NCI-H524 (cell line): ENCODE measurements at places on chromosomes 2 and 18.

GRCh38 chr18:75524181-75524580, 96.7 kb upstream of the SMIM21 start:
- no peak for DNase-seq

- DNase-seq, result no peak
Measured at GRCh38 chr18:35464831-35465279, 32.9 kb downstream of the INO80C start.

- DNase-seq, result no peak
Measured at GRCh38 chr18:40824291-40824690, 1130.7 kb upstream of the PIK3C3 start.

DNA sequence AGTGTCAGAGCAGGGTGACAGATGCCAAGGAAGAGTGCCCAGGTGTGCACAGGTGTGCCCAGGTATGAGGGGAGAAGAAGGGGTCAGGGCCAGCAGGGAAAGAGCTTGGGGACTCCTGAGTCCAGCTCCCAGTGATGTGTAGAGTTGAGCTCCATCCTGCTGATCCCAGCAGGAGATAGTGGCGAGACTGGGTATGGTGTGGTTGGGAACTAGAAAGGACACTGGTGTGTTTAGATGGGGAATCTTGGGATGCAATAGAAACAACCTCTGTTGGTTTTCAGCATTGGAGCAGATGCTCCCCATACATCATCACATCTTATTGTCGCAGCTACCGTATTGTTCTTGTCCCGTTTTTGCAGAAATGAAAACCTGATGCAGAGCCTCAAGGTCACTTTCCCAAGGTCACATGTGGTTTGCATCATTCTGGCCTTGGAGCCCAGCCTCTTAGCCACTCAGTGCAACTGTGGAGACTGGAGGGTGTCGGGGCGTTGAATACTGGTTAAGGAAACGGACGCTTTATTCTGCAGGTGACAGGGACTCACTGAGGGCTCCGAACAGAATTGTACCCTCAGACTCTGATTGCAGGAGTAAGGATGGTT, 166.7 kb downstream of the AGAP1 start:
- no peak for DNase-seq

DNA sequence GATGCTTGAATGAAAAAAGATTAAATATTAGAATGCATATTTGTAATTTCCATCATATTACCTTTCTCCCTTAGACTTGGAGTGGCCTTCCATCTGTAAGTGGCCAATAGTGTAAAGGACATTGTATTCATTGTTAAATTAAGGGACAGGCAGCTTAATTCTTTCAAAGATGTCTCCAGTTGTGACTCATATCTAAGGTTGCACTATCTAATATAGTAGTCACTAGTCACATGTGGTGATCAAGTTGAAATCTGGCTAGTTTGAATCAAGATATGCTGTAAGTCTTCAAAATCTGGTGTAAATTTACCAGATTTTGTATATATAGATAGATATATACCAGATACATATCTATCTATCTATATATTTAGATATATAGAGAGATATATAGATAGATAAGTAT, 52.4 kb upstream of the AGPS start:
- DNase-seq, result no peak

- DNase-seq, result no peak
Measured at GRCh38 chr2:126513033-126513432, 142.9 kb upstream of the GYPC start.

- no peak for DNase-seq
Measured at GRCh38 chr2:165070076-165070475, 114.8 kb upstream of the SLC38A11 start.

- no peak for DNase-seq
Measured at GRCh38 chr2:23235292-23235691, 149.7 kb upstream of the KLHL29 start.

DNA sequence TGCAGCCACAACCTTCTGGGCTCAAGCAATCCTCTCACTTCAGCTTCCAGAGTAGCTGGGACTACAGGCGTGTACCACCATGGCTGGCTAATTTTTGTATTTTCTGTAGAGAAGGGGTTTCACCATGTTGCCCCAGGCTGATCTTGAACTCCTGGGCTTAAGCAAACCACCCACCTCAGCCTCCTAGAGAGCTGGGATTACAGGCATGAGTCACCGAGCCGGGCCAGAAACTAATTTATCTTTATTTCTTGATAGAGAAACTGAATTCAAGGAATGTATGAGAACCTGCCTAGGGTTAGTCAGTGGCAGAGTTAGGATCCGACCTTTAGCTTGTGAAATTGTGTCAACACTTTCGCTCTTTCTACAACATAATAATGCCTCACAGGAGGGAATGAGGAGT, 19.3 kb upstream of the ITGAV start:
- DNase-seq, result no peak

DNA sequence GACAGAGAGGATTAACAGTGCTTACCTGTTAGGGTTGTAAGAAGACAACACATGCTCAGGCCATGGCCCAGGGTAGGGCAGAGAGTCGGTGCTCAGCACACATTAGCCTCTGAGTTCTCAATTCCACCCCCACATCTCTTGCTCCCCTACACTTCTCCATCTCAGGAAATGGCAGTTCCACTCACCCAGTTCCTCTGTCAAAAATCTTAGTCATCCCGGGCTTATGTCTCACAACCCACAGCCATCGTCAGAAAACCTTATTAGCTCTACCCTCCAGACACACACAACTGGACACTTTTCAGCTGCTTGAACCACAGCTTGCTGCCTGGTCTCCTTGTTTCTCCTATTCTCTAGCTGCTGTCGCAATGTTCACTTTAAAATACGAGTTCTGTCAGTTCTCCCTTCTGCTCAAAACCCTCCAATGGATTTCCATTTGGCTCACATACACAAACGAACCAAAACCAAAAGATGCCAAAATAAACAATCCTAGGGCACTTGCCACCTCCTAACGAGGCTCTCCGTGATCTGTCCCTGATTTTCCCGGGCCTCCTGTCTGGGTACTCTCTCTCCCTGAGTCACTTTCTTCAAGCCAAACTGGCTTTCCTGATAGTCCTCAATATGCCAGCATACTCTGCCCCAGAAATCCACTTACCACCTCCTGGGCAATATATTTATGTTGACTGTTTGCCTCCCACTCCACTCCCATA, 89.7 kb downstream of the KCTD1 start:
- no peak for DNase-seq

DNA sequence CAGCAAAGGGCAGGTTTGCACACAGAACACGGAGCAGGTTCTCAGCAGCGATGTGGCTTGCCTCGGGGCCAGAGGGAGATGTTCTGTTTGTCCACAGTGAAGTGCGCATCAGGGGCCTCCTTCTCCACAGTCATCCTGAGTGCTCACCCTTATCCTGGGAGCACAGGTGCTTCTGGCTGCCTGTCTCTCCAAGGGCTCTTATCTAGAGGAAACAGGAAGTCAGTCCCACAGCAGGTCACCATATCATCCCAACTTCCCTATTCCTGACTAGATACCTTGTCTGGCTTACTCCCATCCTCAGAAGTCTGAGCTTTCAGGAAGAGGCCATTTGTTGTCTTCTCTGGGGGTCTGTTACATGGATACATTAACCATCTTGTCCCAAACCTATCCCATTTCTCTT, at the start of gene CD207:
TSS of gene CD207 (minus strand) at position 174 of the 400 bp plus-strand sequence. CDS start at position 134, 40 bp downstream.
- no peak for DNase-seq

DNA sequence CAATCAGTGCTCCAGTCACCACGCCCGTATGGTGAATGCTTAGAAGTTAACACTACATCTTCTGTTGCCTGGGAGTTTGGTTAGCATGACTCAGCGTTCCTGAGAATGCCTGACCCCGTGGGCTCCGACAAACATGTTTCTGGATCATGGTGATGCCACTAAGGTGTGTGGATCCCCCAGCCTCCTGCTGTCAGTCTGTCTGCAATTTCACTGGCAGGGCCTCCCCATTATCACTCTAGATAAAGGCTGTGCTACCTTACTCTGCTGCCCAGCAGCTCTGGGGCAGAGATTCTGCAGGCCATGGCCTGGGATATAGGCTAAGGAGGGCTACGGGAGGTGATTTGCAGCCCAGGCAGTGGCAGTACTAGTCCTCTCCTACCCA, 66.0 kb downstream of the STPG4 start:
- DNase-seq, result no peak

DNA sequence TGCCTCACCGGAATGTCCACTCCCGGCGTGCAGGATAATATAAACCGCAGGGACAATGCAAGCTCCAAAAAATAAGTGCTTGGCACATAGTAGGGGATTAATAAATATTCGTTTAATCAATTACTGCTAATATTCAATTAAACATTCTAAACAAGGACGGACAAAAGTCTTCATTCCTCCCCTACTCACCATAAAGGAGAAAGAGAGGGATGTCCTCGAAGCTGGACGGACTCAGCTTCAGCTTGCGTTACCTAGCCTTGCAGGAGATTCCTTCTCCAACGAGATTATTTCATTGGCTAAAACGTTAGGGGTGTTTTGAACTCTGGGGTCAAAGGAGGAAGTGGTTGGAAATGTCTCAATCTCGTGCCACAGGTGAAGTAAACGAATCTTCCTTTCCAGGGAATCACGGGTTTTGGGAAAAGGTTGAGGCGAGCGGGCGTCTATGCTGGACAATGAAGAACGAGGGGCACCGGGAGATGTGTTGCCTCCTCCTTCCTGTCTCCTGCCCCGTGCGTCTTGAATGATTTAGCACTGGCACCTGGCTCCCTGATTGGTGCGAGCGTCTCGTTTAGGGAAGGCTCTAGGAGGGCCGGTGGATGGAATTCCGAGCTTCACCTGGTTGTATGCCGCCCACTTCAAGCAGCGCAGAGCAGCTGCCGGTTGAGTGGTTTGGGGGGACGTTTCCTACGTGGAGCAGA, 2.0 kb upstream of the GAD1 start:
- no peak for DNase-seq
